ENCODE measurements at places on chromosomes 13 and 19.

GRCh38 chr13:112702986-112703379 lies 13.1 kb downstream of the ATP11A start:
- no peak for DNase-seq

- DNase-seq: no peak
Observed at GRCh38 chr13:50810468-50810867, 33.0 kb downstream of the DLEU7 start.

GRCh38 chr19:11496391-11497163 lies 9.1 kb downstream of the ZNF653 start:
- DNase-seq: peak; percentile 28

DNA sequence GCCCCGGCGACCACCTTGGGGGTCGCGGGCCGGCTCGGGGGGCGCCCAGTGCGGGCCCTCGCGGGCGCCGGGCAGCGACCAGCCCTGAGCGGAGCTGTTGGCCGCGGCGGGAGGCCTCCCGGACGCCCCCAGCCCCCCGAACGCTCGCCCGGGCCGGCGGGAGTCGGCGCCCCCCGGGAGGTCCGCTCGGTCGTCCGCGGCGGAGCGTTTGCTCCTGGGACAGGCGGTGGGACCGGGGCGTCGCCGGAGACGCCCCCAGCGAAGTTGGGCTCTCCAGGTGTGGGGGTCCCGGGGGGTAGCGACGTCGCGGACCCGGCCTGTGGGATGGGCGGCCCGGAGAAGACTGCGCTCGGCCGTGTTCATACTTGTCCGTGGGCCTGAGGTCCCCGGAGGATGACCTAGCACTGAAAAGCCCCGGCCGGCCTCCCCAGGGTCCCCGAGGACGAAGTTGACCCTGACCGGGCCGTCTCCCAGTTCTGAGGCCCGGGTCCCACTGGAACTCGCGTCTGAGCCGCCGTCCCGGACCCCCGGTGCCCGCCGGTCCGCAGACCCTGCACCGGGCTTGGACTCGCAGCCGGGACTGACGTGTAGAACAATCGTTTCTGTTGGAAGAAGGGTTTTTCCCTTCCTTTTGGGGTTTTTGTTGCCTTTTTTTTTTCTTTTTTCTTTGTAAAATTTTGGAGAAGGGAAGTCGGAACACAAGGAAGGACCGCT lies 729 bp downstream of the STK11 start:
- DNase-seq: no peak

GRCh38 chr13:102212729-102213128 lies 189.1 kb downstream of the FGF14 start:
- DNase-seq: no peak

DNA sequence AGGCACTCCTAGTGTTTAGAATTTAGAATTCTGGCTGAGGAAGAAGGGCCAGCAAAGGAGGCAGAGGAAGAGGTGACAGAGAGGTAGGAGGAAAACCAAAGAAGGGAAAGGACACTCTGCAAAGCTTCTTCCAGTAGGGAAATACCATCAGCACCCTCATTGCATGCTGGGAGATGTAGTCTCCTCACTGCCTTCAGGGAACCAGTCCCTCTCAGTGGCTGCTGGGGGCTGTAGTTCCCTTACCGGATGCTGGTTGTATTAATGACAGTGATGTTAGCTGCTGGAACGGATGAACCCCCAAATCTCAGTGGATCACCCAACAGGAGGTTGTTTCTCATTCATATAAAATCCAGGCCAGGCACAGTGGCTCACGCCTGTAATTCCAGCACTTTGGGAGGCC lies 10.1 kb downstream of the GRIN2D start:
- DNase-seq: no peak

DNA sequence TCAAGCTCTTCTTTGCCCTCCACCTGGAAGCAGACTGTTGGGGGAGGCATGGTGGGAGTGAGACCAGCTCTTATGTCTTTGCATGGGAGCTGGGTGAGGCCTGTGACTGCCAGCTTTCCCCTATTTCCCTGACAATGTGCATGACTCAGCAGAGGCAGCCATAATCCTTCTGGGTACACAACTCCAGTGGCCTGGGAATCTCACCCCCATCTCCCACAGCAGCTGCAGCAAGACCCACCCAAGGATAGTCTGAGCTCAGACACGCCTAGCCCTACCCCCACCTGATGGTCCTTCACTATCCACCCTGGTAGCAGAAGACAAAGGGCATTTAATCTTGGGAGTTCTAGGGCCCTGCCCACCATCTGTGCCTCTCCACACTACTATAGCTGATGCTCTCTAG lies 41.4 kb upstream of the FGF14 start:
- DNase-seq: no peak

DNA sequence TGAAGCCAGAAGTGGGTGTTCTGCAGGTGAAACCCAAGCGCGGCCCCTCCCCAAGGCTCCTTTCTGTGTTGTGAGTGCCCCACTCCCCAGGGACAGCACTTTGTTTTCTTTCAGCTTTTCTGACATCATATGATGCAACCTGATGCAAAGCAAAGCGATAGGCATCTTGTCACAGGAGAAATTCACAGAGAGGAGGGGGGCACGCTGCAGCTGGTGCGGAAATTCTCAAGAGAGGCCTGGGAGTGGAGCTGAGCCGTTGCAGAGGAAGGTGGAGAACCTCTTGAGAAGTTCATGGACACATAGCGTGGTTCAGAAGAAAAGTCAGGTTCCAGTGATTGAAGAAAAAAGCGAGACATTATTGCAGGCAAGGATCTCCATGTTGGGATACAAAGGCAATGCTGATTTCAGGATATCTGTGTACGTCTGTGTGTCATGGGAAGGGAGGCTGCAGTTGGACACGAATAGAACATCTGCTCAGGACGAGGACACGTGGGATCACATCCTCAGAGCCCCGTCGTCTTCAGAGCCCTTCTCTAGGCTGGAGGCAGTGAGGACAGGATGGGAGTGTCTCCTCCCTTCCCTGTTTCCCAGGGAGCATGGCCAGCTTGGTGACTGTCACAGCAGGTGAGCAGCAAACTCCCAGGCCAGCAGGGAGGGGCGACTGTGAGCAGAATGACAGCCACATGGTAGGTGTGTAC lies 79.2 kb downstream of the IRS2 start:
- DNase-seq: no peak

- no peak for DNase-seq
Observed at GRCh38 chr13:41915081-41915480, 45.8 kb downstream of the VWA8 start.
